ENCODE measurements at places on chromosomes 6 and 20.
A peak's percentile ranks its signal among the peaks of the same experiment; 100 is the strongest.

- no peak for DNase-seq
These were observed 25.7 kb downstream of the EZR start for GRCh38 chr6:158793432-158793831.

GRCh38 chr20:20022498-20022897 lies 5.3 kb downstream of the NAA20 start:
- DNase-seq = no peak

DNA sequence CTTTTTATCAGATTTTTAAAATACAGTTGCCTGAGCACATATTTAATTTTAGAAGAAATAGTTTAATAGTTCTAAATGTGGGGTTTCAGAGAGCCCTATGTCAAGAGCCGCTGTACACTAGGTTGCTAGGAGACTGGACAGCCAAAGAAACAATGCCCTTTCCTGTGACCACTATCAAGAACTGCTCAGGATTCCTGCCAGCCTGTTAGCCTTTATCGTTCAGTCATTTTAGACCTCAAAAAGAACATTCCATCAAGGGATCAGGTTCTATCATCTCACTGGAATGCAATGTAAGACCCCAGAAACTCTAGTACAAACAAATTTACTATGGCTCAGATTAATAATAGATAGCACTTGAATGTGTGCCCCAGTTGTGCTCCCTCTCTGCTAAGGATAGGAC lies 181.2 kb upstream of the CCN2 start:
- no peak for DNase-seq

- no peak for DNase-seq
These were observed 26.4 kb upstream of the PXDC1 start for GRCh38 chr6:3777730-3778461.

DNA sequence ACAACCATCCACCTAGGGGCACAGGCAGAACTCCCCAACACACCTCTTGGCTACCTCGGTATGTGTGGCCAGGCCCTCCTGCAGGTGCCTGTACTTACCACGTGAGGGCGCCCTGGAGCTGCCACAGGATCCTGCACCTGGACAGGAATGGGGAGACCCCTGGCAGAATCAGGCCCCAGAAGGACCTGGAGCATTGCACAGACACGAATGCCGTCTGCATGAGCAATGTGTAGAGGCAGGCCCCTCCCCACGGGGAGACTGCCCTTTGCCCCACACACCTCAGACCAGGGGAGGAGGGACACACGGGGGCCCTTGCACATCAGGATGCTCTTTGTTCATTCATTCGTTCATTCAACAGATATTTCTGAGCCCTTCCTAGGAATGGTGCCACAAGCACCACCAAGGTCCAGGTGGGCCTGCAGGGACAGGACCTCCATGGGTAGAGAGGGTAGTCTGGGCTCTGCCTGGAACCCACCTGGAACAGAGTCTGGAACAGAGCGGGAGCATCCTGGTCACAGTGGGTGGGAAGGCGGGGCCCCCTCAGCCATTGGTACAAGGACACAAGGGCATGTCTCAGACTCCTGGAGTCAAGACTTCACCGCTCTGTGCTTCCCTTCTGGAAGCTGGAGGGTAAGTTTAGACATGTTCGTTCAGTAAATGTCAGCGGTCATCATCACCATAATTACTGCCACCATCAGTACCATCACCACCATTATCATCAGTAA lies 32.3 kb downstream of the YTHDF1 start:
- DNase-seq = peak; percentile 65

- DNase-seq = no peak
These were observed 174.2 kb downstream of the DLL1 start for GRCh38 chr6:170116636-170117035.

GRCh38 chr6:74654296-74654695 lies 551.6 kb downstream of the COL12A1 start:
- DNase-seq = no peak

DNA sequence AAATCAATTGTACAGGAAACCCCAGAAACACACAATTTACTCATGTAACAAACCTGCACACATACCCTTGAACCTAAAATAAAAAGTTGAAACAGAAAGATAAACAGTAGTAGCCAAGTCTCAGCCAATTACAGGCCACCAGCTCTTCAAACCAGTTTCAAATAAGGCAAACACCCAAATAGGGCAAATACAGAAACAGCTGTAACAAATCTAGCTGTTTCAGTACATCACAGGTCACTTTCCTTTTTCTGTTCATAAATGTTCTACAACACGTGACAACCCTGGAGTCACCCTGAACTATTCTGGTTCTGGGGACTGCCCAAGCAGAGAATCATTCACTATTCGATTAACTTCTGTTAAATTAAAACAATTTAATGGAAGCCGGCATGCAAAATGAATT lies 329.0 kb downstream of the GJA1 start:
- DNase-seq = no peak

DNA sequence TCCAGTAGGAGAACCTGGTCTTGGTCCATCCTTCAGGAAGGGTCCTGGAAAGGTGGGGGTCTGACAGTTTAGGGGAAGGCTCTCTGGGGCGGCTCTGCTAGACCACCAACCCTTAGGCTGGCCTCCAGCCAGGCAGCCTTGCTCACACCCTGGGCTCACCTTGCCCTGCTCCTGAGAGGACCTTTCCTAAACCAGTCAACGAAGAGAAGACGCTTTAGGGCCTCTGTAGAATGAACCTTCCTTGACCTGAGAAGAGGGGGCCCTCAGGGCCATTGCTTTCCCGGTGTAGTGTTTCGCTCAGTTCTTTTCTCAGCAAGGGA lies 1.1 kb downstream of the CDC25B start:
- no peak for DNase-seq

DNA sequence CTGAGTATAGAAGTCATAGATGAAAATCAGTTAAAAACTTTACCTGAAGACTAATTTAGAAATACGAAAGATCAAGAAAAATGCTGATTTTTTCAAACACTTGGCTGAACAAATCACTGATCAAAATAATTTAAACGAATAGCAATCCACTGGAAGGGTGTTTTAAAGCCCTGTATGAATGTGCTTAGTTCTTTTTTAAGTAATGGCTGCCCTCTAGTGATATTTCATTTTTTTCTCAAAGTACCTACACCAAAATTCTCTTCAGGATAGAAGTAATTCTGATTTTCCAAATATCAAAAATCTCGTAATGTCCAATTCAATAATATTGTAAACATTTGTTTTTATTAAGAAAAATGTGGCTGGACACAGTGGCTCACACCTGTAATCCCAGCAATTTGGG lies 32.5 kb downstream of the AKAP7 start:
- DNase-seq = no peak

DNA sequence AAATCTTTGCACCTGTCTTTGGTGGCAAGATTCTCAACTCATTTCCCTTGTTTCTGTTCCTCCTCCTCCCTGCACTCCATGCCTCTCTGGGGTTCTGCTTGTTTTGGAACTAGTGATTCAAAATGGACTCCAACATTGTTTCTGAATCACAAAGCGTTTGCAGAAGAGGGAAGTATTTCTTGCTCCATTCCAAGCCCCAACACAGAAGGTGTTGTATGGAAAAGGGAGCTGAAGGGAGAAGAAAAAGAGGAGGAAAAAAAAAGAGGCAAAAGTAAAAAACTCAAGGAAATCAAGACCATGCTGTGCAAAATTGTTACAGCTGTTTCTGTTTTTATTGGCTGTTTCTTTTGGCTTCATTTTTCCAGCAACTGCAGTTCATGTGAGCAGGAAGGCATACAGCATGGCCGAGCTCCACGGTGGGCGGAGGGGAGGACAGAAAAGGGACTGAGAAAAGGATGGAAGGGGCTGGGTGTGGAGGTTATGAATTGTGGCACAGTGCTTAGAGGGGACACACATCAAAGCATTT lies 66.9 kb upstream of the PRL start:
- DNase-seq = no peak

DNA sequence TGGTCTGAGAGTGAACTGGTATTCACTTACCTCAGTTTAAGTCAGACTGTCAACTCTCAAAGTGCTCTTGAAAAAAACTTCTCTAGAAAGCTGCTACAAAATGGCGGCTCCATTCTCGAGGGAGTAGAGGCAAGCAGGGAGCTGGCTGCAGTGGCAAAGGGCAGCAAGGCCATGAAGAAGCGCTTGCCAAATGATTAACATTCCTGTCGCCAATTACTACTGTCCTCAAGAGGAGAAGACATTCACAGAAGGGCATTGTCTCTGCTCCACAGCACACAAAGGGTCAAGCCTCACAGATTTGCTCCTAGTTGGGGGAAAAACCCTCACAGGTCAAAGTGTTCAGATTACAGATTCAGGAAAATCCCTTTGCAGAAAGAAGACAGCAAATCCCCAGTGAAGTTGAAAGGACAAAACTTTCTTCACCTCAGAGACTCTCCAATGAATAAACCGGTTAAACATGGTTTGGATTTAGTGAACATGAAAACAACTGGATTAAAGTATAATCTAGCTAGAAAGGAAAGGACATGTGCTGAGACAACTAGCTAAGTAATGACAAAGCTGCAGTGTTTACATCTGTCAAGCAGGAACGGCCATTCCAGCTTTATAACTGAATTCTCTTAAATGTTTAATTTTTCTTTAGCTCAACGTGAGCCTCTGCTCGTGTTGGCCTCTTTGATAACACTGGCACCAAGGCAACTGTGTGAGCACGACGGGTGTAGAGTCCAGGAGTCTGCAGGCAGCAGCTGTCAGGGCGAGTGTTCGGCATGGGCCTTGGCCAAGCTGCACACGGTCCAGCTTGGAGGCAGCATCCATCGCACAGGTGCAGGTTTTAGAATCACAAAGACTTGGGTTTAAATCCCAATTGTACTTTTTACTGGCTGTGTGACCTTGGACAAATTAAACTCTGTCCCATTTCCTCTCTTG lies 37.6 kb downstream of the NR2E1 start:
- DNase-seq = no peak

DNA sequence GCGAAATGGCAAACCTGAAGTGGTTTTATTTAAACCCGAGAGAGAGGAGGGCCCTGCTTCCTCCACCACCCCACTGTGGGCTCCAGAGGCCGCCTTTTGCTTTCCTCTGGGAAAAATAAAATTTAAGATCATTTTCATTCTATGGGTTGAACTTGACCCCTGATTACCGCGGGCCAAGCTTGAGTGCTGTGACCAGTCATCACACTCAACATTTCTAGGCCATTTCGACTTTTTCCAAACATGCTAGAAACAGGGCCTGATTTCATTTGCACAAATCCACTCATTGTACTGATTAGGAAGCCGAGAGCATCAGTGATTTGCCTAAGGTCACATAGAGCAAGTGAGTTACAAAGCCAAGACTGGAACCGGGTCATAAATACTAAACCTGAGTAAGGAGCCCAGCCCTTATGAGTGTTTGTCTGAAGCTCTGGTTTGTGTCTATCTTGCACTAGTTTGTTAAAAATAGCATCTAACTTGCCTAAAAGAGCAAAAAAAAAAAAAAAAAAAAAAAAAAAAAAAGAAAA lies 179.7 kb downstream of the DLL1 start:
- no peak for DNase-seq

DNA sequence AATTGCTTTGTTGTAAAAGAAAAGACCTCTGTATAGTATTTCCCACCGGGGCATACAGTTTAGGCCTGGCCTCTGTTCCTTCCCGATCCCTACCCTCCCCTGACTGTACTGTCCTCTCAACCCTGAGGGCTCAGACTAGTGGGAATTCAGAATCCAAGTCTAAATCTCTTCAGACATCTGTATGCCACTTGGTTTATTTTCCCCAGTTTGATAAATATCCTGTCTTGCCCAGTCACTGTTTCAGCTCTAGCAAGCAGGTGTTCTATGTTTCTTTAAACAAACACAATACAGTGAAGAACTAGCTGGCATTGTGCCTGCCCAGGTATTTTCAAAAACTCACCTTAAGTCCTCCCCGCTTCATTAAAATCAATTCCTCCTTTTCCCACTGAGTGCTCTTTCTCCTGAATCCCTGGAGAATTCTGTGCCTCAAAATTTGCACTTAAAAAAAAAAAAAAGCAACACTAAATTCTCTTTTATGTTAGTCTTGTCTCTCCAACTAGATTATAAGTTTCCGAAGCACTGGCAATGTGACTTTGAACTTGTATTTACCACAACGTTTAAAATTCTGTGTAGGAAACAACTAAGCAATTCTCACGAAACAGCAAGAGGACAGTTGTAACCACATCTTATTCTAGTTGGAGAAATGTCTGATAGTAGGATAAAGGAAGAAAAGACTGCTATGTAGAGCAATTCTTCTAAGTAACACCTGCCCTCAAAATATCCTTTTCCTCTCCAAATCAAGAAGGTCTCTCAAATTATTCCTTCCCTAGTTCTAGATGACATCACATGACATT lies 112.0 kb upstream of the CARMIL1 start:
- DNase-seq = peak; percentile 95

- DNase-seq = no peak
These were observed 103.6 kb upstream of the KCNK16 start for GRCh38 chr6:39426073-39426456.

GRCh38 chr6:147154454-147154853 lies 49.8 kb upstream of the STXBP5 start:
- DNase-seq = no peak

DNA sequence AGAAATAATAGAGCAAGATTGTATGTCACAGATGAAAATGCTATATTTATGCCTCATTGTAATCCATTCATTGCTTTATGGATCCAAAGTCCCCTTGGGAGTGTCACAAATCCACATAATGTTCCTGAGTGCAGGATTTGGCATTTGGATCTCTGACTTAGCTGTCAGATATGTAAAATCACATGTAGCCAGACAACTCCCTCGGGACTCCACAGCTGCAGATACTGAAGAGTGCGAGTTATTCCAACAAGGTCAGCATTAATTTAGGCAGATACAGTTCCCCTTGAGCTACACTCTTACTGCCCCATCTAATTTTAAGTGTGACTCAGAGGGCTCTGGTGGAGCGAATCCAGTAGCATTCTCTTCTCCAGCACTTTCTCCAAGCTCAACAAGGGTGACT lies 433.2 kb downstream of the CD83 start:
- peak; percentile 11 for DNase-seq

Measured in DMS79 treated with DMSO at 0.1 percent for 48 hours (cell line).